ENCODE measurements at places on chromosomes 11 and 22.
A peak's percentile ranks its signal among the peaks of the same experiment; 100 is the strongest.

DNA sequence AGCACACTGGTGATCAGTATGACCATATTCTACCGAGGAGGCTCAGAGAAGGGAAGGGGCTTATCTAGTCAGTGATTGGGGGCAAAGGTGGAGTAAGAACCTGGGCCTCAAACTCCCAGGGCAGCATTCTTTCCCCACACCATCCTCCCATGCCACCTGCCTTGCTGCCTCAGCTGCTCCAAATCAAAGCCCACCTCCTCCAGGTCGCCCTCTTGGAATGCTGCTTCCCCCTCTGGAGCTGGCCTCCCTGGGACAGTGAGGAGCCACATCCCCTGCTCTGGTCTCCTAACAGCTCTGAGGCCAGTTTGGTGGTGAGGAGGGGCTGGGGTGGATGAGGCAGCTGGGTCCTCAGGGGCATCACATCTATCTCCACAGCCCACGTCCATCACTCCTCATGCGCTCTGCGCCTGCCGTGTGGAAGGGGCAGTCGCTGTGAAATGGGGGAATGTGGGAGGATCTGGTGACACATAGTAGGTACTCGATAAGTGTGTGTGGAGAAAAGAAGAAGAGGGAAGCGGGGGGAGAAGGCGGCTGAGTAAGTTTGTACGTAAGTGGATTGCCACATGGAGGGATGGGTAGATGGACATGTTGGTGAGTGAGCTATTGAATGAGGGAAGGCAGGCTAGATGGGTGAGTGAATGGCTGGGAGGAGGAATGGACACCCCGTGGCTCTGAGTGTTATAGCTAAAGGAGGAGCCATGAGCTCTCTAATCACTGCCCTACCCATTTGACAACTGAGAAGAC is 16.1 kb upstream of the ARHGEF17 start:
- DNase-seq, result no peak

DNA sequence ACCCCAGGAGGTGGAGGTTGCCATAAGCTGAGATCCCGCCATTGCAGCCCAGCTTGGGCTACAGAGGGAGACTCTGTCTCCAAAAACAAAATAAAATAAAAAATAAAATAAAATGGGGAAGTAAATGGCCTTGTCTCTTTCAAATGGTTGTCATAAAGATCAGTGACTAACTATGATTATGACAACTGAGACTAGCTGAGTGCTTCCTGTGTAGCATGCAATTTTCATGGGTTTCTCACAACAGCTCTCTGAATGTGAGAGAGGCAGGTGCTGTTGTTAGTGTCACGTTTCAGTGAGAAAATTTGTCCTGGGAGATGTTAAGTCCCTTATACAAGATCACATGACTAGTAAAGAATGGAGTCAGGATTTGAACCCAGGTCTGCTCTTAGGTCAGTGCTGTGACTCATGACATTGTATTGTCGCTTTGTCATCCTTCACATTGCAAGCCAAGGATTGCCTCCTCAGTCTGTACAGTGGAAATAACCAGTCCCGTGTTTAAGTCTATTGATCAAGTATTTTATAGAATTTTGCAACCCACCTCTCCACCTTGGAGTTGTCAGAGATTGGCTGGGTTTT is 163.3 kb upstream of the CCDC90B start:
- DNase-seq, result no peak

GRCh38 chr11:5992604-5993251 is 5.9 kb upstream of the OR52L1 start:
- DNase-seq, result no peak

DNA sequence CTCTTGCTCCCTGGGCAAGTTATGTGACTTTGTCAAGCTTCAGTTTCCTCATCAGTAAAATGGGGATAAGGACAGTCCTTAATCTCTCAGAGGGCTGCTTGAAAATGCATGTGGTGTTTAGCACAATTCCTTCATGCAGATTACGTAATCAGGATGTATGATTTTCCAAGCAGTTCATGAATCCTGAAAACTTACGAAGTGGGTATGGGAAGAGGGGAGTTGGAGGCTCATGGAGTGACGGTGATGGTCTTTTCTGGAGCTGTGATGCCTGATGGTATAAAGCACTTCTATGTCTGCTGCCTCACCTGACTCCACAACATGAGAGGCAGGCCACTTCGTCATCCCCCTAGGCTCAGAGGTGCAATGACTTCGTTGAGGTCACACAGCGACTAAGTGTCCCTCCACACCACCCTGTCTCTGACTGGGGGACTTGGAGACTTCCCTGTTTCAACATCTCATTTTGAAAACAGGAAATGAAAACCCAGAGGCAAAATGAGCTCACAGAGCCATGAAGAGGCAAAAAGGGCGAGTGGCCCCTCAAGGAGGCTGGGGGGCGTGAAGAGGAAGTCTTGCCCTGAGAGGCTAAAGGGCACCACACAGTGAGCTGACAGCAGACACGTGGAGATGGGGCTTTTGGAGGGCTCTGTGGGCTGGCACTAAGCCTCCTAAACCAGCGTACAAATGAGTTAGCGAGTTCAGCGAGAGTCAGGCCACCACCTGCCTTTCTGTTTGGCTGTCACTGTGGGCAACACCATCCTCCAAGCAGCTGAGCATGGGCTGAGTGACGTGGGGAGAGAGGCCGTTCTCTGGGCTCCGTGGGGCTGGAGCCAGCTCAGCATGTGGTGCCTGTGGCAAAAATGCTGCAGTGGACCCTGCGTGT is 10.1 kb downstream of the MCM5 start:
- no peak for DNase-seq

DNA sequence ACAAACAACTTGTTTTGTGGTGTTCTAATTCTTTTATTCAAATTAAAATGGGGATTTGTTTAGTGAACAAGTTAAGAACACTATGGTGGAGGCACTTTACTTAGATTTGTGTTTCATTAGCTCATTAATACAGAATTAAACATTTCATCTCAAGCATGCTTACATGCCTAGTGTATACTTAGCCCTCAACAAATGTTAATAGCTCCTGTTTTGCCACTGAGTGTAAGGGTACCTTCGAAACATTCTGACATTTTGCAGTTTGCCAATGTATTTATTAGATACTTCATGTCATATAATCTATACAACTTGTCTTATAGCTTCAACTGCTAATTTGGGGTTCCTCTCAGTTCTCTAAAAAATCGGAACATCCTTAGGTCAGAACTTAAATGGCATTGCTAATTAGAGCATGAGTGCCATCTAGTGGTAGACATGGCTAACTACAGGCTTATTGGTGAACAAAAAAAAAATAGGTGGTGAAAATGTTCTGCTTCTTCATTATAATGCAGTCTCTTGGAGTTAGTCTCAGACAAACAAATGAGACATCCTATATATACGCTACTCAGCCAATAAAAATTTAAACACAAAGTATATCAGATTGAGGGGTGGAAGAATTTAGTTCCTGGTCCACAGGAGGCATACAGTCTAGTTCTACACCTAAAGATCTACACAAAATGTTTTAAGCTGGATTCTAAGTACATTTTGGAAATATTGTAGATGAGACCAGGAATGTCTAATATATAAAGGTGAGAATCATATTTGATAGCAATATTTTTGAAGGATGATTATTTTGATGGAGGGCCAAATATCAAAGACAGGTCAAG is 4.9 kb upstream of the CNTN5 start:
- no peak for DNase-seq

GRCh38 chr11:70226967-70227366 is 23.9 kb downstream of the FADD start:
- DNase-seq, result no peak

GRCh38 chr11:132451942-132452601 is 1080.2 kb downstream of the OPCML start:
- no peak for DNase-seq

DNA sequence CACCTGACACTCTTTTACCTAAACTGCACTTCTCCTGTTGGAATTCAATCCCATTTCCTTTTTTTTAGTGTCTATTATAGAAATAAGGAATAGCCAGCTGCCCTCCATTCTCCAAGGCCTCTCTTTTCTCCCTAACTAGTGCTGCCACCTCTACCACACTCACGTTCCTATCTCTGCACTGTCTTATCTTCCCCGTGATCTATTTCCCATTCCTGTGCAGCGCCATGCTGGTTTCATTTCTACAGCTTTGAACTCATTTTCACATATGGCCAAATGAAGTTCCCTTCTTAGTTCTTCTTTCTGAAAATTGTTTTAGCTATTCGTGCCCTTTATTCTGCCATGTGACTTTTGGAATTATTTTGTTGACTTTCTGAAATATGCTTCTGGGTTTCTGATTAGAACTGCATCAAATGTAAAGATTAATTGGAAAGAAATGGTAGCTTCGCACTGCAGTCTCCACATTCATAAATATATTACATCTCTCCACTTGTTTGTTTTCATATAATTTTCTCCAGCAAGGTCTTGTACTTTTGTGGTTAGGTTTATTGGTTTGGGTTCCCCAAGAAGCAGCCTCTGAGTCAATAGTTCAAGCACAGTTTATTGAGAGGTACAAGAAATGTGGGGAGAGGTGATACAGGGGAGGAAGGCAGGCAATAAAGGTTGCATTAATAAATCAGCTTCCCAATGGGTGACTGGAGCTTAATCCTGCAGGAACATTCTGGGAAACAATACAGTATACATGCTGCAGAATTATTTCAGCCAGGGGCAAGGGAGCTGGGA is 43.7 kb upstream of the DRD2 start:
- no peak for DNase-seq

- DNase-seq, result no peak
Observed at GRCh38 chr11:61392981-61393595, 701 bp downstream of the TMEM216 start.

- no peak for DNase-seq
Observed at GRCh38 chr22:30547188-30547587, 647 bp upstream of the SEC14L6 start.

DNA sequence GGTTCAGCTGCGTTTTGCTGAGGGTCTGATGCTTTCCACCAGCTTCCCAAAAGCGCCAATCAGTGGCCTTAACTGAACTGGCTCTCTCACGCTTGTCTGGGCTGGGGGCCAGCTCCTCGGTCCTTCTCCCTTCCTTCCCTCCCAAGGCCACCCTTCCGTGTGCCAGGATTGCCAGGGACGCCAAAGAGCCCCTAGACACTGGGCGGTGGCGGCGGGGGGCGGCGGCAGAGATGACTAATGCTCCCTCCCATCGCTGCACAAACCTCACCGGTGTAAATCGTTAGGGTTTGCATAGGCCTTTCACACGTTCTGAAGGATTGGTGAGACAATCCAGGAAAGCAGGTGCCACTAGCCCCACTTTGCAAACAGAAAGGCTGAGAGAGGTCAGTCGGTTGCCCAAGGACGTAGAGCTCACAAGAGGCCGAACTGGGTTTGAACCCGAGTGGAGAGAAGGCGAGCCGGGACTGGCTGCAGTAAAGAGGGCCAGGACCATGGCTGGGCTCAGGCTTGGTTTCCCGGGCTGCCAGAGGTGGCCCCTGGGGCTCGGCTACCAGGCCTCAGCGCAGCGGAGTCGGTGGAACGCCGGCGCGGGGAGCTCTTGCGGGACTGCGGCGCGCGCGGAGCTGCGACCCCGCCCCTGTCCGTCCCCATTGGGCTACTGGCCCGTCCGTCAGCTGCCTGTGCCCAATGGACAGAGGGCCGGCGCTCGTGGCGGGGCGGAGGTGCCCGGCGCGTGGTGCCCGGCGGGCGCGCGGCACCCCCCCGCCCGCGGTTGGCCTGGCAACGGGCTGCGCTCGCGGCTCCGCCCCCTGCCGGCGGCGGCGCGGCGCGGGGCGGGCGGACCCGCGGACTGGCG is 589 bp upstream of the GNAZ start:
- peak; percentile 85 for DNase-seq

GRCh38 chr11:115080923-115081680 is 402.8 kb downstream of the NXPE2 start:
- DNase-seq, result no peak

DNA sequence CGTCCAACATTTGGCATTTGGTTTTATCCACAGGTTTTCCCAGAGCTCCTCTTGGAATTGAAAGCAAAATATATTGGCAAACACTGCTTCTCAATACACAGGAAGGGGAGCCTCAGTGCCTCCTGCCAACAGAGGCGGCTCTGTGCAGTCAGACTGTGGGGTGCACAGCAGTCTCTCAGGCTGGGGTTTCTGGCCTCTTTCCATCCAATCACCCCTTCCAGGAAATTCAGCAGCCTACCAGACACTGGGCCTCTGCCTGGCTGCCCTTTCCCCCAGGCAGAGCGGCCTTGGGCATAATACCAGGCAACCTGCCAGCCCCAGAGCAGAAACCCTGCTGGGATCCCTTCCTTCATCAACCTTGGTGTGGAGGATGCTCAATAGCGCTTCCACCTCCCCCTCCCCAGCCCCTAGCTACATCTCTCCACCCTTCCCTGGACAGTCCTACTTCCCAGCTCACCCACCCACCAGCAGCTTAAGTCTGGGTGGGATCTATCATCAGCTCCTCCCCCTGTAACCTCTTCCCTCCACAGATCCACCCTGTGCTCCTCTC is 17.8 kb upstream of the RAPSN start:
- no peak for DNase-seq

- no peak for DNase-seq
Observed at GRCh38 chr11:78615724-78616123, 41.1 kb upstream of the NARS2 start.

GRCh38 chr11:128508770-128509510 is 78.4 kb downstream of the ETS1 start:
- DNase-seq, result no peak

- DNase-seq, result no peak
Observed at GRCh38 chr11:118619444-118620197, 12.2 kb downstream of the PHLDB1 start.

GRCh38 chr11:65378928-65379638 is 3.4 kb downstream of the SLC25A45 start:
- DNase-seq, result no peak

GRCh38 chr22:36257308-36257707 is 4.4 kb downstream of the APOL1 start:
- no peak for DNase-seq

GRCh38 chr11:108246308-108246707 is 23.4 kb downstream of the ATM start:
- no peak for DNase-seq

DNA sequence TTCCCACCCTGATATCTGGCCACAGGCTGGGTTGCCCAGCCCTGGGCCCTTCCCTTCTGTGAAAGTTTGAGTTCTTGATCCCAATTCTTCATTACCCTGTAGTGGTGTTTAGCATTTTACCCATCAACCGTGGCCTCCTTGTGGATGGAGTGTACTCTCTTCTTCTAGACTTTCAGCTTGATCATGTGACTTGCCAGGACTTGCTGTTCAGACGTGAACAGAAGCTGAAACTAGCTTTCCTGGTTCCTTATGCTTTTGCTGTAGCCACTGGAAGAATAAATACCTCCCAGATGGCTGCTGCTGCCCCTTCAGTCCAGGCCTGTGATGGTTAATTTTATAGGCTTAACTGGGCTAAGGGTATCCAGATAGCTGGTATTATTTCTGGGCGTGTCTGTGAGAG is 32.7 kb upstream of the DAGLA start:
- no peak for DNase-seq

Measured in stimulated activated CD4-positive, alpha-beta T cell treated with anti-CD3 and anti-CD28 coated beads, Interleukin-15, amount 100 ng/mL, for 1 hour (primary cell).